ENCODE measurements at places on chromosomes 2 and 18. TPM values are rescaled to one million over a fixed set of nuclear protein-coding genes. Genes with fewer than 3 reads are reported as not detected.
A peak's percentile ranks its signal among the peaks of the same experiment; 100 is the strongest.

PROM2 gene
- total RNA-seq, result not detected

C2orf81 gene
- total RNA-seq, result 1.8 TPM

THADA gene
- total RNA-seq, result 32.1 TPM

TEKT4 gene
- total RNA-seq, result not detected

COL4A4 gene
- total RNA-seq, result not detected

PROKR1 gene
- not detected for total RNA-seq

C2orf66 gene
- total RNA-seq, result not detected

NCK2 gene
- total RNA-seq, result 51.6 TPM

VWA3B gene
- not detected for total RNA-seq

MOGAT1 gene
- not detected for total RNA-seq

DUSP19 gene
- total RNA-seq, result 1.8 TPM

NOSTRIN gene
- not detected for total RNA-seq

GRCh38 chr2:240292619-240293525 is 142.6 kb upstream of the GPC1 start:
- no peaks in the 10 kb centered on the region for H3K27me3 ChIP-seq
- no peaks in the 10 kb centered on the region for H3K36me3 ChIP-seq
- H3K4me3 ChIP-seq, result no peak overlapping the region

DNA sequence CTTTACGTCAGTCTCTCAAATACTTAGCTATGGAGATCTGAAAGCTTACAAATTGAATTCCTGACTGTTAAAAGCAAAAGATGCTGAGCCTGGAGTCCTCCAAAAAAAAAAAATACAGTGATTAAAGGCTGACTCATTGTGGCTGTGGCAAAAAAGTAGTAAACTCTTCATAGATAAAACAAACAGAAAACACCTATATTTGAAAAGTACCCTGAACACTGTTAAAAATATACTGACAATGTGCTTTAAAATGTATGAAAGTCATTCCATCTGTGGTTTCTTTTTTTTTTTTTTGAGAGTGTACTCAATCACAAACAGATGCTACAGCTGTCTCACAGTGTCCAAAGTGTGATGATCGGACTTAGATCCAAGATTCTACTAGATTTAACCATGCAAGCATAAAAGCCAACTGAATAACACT is 267.6 kb upstream of the CYP26B1 start:
- H3K36me3 ChIP-seq, result no peaks in the 10 kb centered on the region
- no peaks in the 10 kb centered on the region for H3K27me3 ChIP-seq
- H3K4me3 ChIP-seq, result no peak overlapping the region
- no peak overlapping the region for H3K27ac ChIP-seq

DNA sequence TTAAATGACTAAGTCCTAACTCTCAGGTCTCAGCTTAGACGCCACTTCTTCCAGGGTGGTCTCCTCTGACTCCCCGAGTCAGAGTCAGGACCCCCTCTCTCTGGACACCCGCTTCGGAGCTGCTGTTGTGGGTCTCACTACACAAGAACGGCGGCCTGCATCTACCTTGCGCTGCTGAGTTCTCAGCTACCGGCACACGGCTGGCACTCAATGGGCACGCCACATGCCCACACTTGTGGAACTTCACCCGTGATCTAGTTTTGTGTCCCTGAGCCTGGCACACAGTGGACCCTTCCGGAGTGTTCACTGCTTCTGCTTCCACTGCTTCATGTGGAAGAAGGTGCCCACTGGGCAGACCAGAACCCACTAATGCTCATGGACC is 58.3 kb upstream of the ID2 start:
- H3K36me3 ChIP-seq, result no peaks in the 10 kb centered on the region
- no peak overlapping the region for H3K27ac ChIP-seq
- peaks cover 11% of the 10 kb centered on the region for H3K4me1 ChIP-seq
- no peak overlapping the region for H3K4me3 ChIP-seq
- H3K27me3 ChIP-seq, result peaks cover 24% of the 10 kb centered on the region

GRCh38 chr2:56195563-56195962 is 11.8 kb downstream of the CCDC85A start:
- no peak overlapping the region for H3K27ac ChIP-seq
- H3K27me3 ChIP-seq, result no peaks in the 10 kb centered on the region
- no peaks in the 10 kb centered on the region for H3K4me1 ChIP-seq

GRCh38 chr2:65292106-65292400 is 64.4 kb downstream of the ACTR2 start:
- H3K36me3 ChIP-seq, result no peaks in the 10 kb centered on the region
- DNase-seq, result no peak
- H3K4me3 ChIP-seq, result no peak overlapping the region

DNA sequence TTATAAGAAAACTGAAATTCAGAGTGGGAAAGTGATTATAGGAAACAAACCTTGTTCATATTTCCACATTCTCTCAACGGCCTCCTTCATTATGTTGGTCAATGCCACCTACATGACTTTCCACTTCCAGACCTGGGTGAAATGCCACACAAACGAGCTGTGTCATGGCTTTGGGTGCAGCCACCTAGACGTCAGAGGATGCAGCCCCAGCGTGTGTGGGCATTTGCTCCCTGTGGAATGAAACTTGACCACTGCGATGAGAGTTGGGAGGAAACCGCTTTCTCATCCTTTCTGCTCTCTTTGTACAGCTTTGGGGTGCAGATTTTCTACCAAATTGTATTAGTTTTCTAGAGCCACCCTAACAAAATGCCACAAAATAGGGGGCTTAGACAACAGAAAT is 291.0 kb downstream of the CYRIA start:
- H3K36me3 ChIP-seq, result no peaks in the 10 kb centered on the region
- H3K27me3 ChIP-seq, result no peaks in the 10 kb centered on the region
- DNase-seq, result no peak
- no peak overlapping the region for H3K4me3 ChIP-seq

DNA sequence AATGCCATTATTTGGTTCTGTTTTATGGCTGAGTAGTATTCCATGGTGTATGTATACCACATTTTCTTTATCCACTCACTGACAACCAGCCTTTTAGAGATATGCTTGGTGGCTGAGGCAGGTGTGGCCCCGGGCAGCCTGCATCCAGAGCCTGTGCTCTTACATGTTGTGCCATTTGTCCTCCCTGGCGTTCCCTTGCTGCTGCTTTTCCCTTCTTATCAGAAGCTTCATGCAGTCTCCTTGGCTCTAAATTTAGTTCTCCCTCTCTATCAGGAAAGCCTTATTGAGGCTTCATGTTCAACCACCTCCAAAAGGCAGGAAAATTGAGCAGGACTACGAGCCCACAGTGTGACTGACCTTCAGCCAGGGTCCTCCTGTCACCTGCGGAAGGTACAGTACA is 131.7 kb upstream of the ITGA6 start:
- DNase-seq, result no peak
- peaks cover 38% of the 10 kb centered on the region for H3K27me3 ChIP-seq
- no peaks in the 10 kb centered on the region for H3K4me1 ChIP-seq
- no peaks in the 10 kb centered on the region for H3K36me3 ChIP-seq

- no peak for DNase-seq
- no peaks in the 10 kb centered on the region for H3K27me3 ChIP-seq
- no peak overlapping the region for H3K4me3 ChIP-seq
- peaks cover 13% of the 10 kb centered on the region for H3K4me1 ChIP-seq
- peaks cover 16% of the 10 kb centered on the region for H3K36me3 ChIP-seq
These were observed 89.9 kb upstream of the DNMT3A start for GRCh38 chr2:25431604-25432003.

DNA sequence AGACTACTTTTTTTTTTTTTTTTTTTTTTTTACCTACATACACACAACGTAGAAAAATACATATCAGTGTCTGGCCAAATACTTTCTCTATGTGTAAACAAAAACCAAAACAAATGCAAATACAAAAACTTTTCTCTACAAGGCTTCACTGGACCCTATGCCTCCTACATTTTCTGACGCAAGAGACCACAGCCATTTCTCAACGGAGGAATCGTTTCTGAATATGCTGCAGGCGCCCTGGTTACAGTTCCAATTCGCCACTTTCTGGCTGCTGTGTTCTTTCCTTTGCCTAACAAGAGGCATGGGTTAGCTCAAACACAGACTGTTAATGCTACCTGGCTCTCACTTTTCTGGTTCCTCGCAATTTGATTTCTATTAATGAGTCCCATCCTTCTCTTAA is 96.4 kb downstream of the EPB41L3 start:
- H3K27ac ChIP-seq, result no peak overlapping the region
- no peak for DNase-seq

DNA sequence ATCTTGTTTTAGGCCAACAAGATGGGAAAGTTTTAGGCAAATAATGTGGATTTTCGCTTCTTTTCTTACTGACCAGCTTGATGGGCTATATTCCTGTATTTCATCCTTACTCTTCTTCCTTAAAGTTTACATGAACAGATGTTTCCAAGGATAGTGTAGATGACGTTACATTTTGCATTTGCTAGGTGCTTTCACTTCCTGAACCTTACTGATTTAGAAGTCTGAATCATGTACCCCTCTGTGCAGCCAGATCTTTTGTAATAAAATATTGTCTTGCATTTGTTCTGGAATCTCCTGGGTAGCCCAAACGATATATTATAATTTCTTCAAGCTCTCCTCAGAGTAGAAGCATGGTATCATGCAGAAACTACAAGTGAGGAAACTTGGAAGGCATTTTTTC is 93.4 kb downstream of the CALCRL start:
- DNase-seq, result no peak
- no peaks in the 10 kb centered on the region for H3K27me3 ChIP-seq
- H3K27ac ChIP-seq, result no peak overlapping the region
- H3K4me1 ChIP-seq, result no peaks in the 10 kb centered on the region
- H3K36me3 ChIP-seq, result no peaks in the 10 kb centered on the region

- no peak overlapping the region for H3K4me3 ChIP-seq
- H3K27me3 ChIP-seq, result no peaks in the 10 kb centered on the region
- no peak overlapping the region for H3K27ac ChIP-seq
- no peaks in the 10 kb centered on the region for H3K36me3 ChIP-seq
These were observed 349.2 kb downstream of the XIRP2 start for GRCh38 chr2:167237478-167237877.

GRCh38 chr2:85935170-85935745 is 46.5 kb upstream of the ST3GAL5 start:
- H3K27ac ChIP-seq, result no peak overlapping the region
- no peak for DNase-seq
- peaks cover 6% of the 10 kb centered on the region for H3K36me3 ChIP-seq

- peak overlapping the region; percentile 96 for H3K27ac ChIP-seq
- H3K4me1 ChIP-seq, result peaks cover 86% of the 10 kb centered on the region
- peak overlapping the region; percentile 46 for H3K4me3 ChIP-seq
- H3K36me3 ChIP-seq, result peaks cover 8% of the 10 kb centered on the region
- no peaks in the 10 kb centered on the region for H3K27me3 ChIP-seq
- peak; percentile 79 for DNase-seq
These were observed 4.0 kb downstream of the LPIN1 start for GRCh38 chr2:11750422-11750821.

DNA sequence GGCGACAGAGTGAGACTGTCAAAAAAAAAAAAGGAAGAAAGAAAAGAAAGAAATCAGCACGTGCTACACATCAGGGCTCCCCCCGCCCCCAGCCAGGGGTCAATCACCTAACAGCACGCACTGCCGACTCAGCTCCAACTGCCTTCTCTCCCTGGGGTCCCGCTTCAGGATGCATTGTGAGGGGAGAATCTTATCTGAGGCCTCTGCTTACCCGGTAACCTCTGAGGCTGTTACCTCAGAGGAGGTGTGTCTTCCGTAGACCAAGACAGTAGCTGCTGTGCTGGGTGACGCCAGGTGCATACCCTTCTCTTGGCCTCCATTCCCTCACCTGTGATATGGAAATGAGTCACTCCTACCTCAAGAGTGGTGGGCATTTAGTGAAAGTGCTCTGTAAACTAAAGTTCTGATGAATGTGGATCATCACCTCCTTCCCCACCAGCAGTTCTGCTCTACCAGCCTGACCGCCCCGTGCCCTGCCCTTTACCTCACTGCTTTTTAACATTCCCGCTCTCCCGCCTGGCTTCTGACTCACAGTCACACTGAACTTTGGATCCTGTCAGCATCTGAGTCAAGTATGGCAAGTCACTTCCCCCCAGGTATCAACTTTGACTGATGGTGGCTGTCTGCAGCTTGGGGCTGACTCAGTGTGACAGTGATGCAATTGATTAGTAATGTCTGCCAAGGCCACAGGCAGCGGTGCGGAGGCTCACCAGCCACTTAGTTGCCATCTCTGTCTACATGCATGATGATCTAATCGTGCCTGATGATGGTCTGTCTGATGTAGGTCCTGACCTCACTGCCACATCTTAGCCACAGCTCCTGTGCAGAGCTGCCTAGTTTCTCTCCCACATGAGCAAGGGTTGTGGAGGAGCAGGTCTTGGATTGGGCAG is 20.1 kb downstream of the ARID5A start:
- H3K36me3 ChIP-seq, result peaks cover 4% of the 10 kb centered on the region
- peaks cover 38% of the 10 kb centered on the region for H3K4me1 ChIP-seq
- DNase-seq, result peak; percentile 73

DNA sequence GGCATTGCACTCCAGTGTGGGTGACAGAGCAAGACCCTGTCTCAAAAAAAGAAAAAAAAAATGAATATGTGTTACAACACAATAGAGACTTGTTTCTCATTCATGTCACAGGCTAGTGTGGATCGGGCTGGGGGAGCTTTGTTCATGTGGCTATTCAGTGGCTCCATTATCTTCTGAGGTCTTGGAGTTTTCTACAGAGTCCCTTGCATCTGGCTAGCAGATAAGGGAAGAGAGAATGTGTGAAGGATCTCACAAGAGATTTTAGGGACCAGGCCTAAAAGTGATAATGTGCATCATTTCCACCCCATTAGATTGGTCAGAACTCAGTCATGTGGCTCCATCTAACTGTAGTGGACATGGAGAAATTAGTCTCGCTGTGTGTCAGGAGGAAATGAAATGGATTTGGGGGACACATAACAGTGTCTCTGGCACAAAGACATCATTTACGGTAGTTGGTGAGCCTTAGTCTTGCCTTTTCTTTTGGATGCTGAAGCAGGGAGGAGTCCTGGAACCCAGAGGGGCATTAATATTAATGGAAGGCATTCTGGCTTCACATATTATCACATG is 32.4 kb upstream of the CASP10 start:
- peak overlapping the region; percentile 69 for H3K27ac ChIP-seq
- DNase-seq, result no peak
- H3K4me3 ChIP-seq, result no peak overlapping the region

- DNase-seq, result peak; percentile 41
- no peaks in the 10 kb centered on the region for H3K36me3 ChIP-seq
- peaks cover 40% of the 10 kb centered on the region for H3K27me3 ChIP-seq
- no peak overlapping the region for H3K27ac ChIP-seq
- no peak overlapping the region for H3K4me3 ChIP-seq
- H3K4me1 ChIP-seq, result peaks cover 2% of the 10 kb centered on the region
These were observed 66.2 kb downstream of the MDH1 start for GRCh38 chr2:63654959-63655358.

DNA sequence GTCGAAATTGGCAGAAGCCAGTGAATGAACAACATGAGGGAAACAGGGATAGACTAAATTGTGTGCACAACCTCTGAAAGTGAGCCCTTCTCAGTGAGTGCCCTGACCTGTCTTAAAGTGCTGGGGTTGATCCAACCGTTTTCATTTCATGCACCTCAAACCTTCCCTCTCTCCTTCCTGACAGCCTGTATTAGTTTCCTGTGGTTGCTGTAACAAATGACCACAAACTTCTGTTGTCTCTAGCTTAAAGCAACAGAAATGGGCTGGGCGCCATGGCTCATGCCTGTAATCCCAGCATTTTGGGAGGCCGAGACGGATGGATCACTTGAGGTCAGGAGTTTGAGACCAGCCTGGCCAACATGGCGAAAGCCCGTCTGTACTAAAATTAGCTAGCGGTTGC is 48.8 kb upstream of the PPP1CB start:
- H3K27ac ChIP-seq, result no peak overlapping the region
- H3K27me3 ChIP-seq, result no peaks in the 10 kb centered on the region
- peaks cover 2% of the 10 kb centered on the region for H3K36me3 ChIP-seq
- H3K4me3 ChIP-seq, result no peak overlapping the region
- peaks cover 12% of the 10 kb centered on the region for H3K4me1 ChIP-seq
- no peak for DNase-seq
